Activated CD4-positive, CD25-positive, alpha-beta regulatory T cell treated with anti-CD3 and anti-CD28 coated beads, Interleukin-2, amount 50 U/mL, for 24 hours (primary cell): ENCODE measurements at places on chromosomes 2 and 18.
A peak's percentile ranks its signal among the peaks of the same experiment; 100 is the strongest.

DNA sequence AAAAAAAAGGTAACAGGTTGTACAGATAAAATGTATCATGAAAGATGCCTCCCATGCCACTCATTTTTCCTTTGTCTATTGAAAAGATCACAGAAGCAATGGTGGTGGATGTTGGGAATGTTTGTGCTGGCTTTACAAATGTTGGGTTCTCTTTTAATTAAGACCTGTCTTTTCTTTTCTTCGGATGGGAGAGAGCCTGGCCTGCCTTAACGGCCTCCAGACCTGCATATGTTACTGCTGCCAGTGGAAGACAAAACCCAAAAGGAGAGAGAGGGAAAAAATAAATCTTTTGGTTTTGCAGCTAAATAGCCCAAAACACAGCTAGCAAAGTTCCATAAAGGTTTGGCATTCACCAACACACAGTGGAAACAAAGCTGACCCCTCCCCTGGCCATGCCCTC, 50.5 kb upstream of the FZD7 start:
- no peak for ATAC-seq

DNA sequence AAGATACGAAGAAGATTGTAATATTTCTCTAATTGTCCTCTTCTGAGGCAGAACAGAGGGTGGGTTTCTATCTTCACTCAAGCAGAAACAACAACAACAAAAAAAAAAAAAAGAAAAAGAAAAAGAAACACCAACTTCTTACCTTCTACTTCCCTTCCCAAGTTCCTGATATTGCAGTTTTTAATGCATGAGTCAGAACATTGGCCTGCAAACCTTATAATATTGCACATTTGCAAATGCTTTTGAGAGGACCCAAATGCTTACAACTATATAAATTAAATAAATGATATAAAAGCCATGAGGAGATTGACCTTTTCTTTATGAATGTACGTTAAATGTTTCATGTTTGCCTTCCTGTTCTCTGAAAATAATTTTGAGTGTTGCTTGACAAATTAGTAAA, 37.3 kb downstream of the PAX3 start:
- no peak for ATAC-seq

GRCh38 chr2:238277695-238278094, 10.7 kb downstream of the PER2 start:
- ATAC-seq: no peak

DNA sequence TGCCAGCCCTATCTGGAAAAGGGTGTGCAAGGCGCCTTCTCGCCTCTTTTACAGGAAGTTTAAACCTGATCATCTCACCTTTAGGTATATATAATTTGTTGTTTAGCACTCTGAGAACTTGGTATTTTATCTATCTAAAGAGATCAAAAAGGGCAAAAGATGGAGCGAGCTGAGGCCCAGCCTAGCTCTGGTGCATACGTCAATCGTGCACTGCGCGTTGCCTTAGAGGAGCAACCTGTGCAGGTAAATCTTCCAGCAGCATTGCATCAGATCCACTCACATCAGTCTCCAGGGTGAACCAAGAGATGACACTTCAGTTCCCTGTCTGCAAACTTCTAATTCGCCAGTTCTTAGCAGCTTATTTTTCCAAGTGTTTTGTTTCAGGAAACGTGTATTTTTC, 15.4 kb downstream of the BCL11A start:
- ATAC-seq: no peak

DNA sequence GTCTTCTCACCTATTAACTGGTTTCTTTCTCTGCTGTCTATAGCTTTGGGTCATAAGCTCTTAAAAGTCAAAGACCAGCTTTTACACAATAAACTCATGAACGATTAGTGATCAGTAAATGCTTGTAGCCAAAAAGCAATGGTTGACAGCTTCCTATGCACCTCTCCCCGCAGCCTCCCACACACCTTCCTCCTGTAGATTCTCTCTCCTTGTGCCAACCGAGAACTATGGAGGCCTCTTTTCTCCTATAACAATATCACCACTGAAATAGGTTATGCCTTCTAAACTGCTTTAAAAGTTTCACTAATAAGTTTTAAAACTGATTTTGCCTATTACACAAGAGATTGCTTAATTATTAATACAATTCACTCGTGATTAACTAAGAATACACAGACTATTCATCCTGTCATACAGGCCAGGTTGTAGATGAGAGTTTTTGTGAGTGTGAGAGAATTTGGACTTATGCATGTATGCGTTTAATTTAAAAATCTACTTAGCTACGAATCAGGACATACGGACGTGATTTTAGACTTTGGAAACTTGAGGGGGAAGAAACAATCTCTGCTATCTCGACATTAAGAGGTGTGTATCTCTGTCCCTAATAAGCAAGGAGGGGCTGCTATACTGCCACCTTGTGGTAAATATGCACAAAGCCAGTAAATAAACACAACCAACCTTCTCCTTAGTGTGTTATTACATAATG, 229.1 kb upstream of the RBBP8 start:
- no peak for ATAC-seq

- no peak for ATAC-seq
Measured at GRCh38 chr2:37085731-37086147, 1.4 kb downstream of the GPATCH11 start.

DNA sequence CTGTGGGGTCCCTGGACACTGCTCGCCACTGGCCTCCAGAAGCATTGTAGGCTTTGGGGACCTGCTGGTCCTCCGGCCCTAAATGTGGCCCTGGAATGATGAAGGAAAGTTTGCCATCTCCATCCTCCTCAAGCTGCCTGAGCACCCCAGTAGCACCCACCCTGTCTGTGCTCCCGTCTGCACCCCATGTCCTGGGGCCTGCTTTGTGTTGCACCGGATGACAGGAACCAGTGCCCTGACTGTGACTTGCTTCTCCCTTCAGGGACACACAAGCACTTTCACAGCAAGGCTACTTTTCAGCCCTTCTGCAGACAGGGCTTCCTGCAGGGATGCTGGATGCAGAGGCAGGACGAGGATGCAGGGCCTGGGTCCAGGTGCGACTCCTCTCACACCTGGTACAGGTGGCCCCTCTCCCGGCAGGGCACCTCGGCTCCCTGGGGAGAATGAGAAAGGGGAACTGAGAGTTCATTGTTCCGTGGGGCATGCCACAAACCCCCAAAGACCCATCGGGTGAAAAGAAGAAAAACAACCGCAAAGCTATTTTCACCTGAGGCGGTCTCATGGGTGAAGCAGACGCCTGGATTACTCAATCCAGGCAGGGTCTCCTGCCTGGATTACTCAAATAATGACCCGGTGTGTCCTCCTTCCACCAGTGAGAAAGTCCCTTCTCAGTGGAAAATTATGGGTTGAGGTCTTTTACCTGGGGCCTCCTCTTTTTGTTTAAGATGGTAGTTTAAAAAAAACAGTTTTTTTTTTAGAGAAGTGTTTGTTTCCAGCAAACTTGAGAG, 74.9 kb downstream of the LONRF2 start:
- peak; percentile 22 for ATAC-seq

- ATAC-seq: no peak
Measured at GRCh38 chr18:75562216-75562615, 134.7 kb upstream of the SMIM21 start.

DNA sequence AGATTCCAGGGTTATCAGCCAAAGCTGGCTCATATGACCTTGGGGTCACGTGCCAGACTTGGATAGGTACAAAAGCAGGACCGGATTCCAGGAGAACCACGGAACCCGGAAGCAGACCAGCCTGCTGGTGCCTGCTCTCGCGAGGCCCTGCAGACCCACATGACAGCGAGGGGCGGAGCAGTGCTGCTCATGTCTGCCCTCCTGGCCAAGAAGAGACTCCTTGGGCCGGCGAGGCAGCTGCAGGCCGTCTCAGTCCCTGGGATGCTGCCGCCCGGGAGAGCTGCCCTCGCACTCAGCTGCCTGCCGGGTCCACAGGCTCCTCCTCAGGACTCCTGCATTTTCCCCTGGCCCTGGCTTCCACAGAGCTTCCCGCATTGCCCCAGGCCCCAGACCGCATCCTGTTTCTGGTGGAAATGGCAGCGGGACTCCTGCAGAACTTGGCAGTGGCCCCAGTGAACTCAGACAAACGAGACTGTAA, 739.5 kb downstream of the SOCS6 start:
- no peak for ATAC-seq

- no peak for ATAC-seq
Measured at GRCh38 chr18:63283305-63284094, 36.1 kb downstream of the BCL2 start.

- ATAC-seq: no peak
Measured at GRCh38 chr18:38902796-38903195, 1337.2 kb upstream of the CELF4 start.

DNA sequence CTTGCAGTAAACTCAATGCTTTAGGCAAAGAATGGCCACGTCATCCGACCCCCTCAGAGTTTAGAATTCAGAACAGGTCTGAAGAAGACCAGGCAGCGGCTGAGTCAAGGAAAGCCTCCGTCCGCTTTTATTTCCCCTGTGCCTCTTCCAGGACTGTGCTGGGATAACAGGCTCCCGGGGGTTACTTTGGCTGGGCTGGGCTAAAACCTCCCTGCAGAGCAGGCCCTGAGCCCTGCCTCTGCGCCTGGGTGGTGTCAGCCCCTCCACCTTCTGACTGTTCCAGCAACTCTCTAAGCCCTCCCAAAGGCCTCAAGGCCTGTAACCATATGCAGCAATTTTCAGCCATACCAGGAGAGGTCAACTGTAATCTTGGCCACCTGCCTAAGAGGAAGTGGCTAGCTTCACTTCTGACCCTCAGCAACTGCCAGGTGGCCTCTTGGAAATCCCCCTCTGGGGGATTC, 166.5 kb downstream of the RPIA start:
- ATAC-seq: no peak

GRCh38 chr2:114175507-114175906, 266.9 kb upstream of the DPP10 start:
- ATAC-seq: no peak
